ENCODE measurements at places on chromosomes 4 and X. TPM values are rescaled to one million over a fixed set of nuclear protein-coding genes. Genes with fewer than 3 reads are reported as not detected.
A peak's percentile ranks its signal among the peaks of the same experiment; 100 is the strongest.

DNA sequence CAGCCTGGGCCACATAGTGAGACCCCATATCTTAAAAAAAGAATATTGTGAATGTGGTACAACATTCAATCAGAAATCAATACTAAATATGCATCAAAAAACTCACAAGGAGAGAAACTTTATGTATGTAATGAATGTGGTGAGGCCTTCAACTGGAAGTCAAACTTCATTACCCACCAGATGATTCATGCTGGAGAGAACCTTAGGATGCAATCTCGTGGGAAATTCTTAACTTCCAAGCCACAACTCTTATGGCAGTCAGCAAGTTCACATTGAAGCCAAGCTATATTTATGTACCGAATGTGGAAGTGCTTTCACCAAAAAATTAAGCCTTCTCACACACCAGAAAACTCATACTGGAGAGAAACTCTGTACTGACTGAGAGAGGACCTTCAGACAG is 84.5 kb upstream of the UXT start:
- DNase-seq: no peak

- DNase-seq: no peak
Measured at GRCh38 chrX:39843318-39843717, 254.4 kb downstream of the BCOR start.

CYP4V2 gene
- polyA plus RNA-seq: 12.5 TPM

DNA sequence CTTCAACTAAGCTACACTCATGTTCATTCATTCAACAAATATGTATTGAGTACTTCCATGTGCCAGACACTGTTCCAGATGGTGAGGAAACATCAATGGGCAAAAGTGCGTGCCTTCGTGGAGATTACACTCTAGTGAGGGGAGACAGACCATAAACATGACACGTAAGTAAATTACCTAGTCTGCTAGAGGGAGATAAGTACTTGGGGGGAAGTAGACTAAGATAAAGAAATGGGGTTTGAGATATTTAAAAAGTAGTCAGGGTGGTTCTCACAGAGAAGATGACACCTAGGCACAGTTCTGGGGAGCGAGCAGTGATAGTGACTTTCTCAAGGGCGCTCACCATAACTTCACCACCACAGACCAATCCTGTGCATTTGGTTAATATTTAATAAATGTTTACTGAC is 11.7 kb downstream of the JCHAIN start:
- no peak for DNase-seq

- peak; percentile 2 for DNase-seq
Measured at GRCh38 chr4:66564901-66565651, 894.8 kb upstream of the EPHA5 start.

PAK3 gene
- polyA plus RNA-seq: 1.0 TPM

DNA sequence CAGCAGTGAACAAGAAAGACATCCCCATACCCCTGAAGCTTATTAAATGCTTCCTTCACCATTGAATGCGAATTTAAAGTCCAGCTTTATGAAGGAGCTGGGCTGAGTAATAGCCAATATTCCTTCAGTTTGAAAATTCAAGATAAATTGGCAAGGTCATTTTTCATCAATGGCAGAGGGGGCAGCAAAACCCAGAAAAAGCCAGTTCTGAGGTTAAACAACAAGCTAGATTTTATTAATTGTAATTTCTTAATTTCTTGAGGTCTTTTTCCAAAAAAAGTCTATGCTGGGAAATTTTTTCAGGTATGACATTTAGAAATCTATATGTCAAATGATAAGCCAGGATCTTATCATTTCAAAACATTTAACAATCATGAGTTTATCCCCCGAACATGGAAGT is 808.9 kb downstream of the RPA4 start:
- no peak for DNase-seq

- DNase-seq: peak; percentile 77
Measured at GRCh38 chr4:144591401-144591800, 54.6 kb upstream of the HHIP start.

- DNase-seq: peak; percentile 75
Measured at GRCh38 chr4:184424993-184425758, 49.2 kb downstream of the IRF2 start.

DNA sequence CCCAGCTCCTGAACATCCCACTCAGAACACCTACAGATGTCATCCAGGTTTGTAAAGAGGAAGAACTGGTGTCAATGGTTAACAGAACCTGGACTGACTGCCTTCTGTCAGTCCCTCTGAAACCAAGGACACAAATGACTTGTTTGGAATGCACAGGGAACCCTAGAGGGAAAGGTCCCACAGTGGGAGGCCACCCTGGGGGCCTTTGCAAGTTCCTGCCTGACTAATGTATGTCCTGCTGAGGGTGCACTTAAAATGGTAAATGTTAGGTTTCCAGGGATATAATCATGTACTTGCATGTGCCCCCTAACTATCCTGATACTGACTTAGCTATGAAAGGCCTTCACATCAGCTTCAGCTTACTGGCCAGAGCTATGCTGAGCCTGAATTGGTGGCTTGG is 15.0 kb upstream of the XAGE2 start:
- no peak for DNase-seq

- DNase-seq: no peak
Measured at GRCh38 chr4:92961881-92962280, 658.1 kb downstream of the GRID2 start.

DNA sequence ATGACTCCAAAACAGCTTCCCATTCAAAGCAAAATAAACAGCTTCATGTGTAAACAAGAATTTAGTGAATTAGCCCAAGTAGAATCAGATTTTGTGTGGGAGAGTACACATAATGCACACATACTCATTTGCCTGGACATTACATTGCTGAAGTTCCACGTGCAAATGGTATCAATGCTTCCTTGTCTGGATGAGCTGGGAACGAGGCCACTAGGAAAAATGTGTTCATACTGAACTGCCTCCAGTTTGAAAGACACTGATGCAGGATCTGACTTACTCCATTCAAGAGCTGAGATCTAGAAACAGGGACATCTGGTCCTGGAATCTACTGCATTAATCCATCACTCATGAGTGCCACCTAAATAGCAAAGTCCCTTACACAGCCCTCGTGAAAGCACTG is 228.0 kb downstream of the APBB2 start:
- no peak for DNase-seq

DNA sequence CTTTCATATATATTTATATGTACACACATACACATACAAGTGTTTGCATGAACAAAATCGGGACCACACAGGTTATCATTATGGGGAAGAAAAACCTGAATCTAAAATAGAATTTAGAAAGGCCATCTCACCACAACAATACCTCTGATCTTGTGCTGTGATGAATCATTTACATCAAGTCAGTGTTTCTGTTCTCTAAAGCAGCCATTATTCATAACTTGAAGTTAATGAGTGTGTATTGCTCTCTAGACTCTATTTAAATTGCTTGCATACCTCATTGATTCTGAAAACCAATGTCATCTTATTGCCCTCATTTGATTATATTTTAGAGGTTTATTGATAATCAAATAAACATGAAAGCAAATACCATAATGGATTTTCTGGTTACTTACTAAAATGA is 71.6 kb downstream of the FAM114A1 start:
- no peak for DNase-seq
